ENCODE measurements at places on chromosomes 2 and 18.
A peak's percentile ranks its signal among the peaks of the same experiment; 100 is the strongest.

DNA sequence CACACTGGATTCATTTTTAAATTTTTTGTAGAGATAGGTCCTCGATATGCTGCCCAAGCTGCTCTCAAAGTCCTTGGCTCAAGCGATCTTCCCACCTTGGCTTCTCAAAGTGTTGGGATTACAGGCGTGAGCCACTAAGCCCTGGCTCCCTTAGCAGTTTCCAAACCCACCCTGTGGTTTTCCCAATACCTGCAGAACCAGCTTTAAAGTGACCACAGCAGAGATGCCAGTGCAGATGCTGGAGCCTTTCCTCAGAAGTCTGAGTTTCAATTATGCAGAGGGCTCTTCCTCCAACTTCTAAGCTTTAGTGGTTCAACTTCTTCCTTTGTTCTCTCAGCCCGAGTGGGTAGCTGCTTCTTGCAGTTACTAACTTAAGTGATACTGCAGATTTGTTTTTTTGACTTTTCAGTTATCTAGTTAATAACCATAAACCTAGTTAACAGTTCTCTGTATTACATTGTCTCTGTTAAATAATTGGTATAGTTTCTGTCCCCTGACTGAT is 8.1 kb upstream of the HAAO start:
- DNase-seq, result no peak

GRCh38 chr2:101440127-101440738 is 34.7 kb downstream of the RFX8 start:
- no peak for DNase-seq

GRCh38 chr2:237911363-237912017 is 52.1 kb downstream of the RAMP1 start:
- no peak for DNase-seq

GRCh38 chr2:27977731-27978312 is 87.3 kb downstream of the BABAM2 start:
- DNase-seq, result no peak

DNA sequence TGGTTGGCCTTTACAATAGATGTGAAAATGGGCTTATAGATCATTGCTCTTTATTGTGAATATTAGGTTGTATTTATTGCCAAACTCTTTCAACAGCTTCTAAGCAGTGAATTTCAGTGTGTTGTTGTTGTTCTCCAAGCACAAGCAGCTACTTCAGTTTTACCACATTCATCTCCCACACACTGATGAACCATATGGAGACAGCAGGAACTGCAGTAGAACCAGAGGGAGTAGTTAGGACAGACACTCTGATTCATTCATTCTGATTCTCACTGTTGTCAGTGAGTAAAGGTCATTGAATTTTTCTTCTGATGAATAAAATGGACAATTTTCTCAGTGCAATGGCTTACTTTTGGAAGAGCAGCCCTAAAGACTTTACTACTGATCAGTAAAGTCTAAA is 40.2 kb downstream of the CCDC74A start:
- no peak for DNase-seq

DNA sequence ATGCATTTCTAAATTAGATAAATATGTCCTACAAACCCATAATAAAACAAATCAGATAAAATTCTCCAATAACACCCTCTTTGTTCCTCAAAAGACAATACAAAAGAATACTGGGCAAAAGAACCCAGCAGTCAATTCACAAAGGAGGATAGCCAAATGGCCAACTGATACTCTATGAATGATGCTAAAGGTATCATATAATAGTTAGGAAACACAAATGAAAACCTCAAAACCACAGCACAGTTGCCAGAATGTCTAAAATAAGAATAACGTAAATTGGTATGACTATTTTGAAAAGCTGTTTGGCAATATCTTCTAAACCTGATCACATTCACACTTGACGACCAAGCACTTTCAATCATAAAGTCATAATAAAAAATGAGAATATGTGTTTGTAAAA is 315.4 kb downstream of the CDH7 start:
- no peak for DNase-seq

GRCh38 chr2:181076658-181077057 is 96.3 kb downstream of the UBE2E3 start:
- DNase-seq, result no peak

GRCh38 chr2:72148837-72149555 is 1.3 kb upstream of the CYP26B1 start:
- DNase-seq, result peak; percentile 88

- no peak for DNase-seq
These were observed 258.9 kb downstream of the RDH14 start for GRCh38 chr2:18301421-18302139.

DNA sequence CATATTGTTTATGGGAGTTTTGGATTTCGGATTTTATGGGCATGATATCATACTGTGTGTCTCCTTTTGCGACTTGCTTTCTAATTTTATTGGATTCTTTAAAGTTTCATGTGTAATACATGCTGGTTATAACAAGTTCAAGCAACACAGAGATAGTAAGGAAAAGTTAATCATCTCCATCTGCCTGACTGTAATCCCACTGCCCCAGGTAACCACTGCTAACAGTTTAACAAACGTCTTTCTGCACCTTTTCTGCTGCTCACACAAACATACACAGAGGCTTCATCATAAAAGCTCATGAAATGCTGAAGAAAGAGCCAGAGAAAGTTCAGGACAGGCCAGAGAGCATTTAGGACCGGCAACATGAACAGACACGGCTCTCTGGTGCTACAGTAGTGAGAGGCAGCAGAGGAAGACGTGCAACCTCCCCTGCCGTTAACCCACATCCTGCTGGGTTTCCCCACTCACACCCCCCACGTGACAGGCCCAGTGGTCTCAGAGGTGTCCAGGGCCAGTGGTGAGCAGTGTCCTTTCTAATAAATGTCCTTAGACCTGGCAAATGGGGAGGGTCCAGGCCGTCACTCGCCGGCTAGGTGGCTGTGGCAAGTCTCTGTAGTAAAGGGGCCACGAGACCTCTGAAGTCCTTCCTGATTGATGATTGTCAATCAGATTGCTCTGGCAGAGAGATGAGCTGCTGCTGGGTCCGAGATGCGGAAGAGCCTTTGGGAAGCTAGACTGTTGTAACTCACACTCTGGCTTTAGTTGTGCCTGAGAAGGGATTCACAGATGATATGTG is 43.0 kb upstream of the SLC1A4 start:
- no peak for DNase-seq

DNA sequence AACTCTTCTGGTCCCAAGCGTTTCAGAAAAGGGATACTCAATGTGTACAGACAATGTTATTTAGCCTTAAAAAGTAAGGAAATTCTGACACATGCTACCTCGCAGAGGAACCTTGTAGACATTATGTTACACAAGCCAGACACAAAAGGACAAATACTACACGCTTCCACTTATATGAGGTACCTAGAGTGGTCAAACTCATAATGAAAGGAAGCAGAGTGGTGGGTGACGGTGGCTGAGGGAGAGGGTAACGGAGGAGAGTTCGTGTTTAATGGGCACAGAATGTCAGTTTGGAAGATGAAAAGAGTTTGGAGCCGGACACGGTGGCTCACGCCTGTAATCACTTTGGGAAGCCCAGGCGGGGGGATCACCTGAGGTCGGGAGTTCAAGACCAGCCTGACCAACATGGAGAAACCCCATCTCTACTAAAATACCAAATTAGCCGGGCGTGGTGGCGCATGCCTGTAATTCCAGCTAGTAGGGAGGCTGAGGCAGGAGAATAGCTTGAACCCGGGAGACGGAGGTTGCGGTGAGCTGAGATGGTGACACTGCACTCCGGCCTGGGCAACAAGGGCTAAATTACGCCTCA is 1.4 kb downstream of the MCM6 start:
- DNase-seq, result no peak

DNA sequence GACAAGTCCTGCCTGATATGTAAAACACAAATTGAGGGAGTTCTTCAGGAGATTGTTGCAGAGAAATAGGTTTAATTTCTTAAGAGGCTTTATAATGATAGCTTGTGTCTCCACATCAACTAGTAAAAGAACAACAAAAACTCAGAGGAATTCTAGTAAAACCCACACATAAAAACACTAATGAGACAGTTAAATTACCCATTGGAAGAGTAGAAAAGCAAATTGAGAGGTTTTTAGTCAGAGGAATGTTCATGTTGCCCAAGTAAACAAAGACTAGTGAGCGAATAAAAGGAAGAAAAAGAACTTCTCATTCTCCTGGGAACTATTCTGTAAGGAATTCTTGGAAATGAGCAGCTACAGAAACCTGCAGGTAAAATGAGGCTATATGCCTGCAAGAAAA is 330.6 kb downstream of the STK39 start:
- DNase-seq, result no peak

Measured in HuH-7.5 (cell line).